ENCODE measurements at places on chromosomes 13 and 19. TPM values are rescaled to one million over a fixed set of nuclear protein-coding genes. Genes with fewer than 3 reads are reported as not detected.

- no peak for DNase-seq
These were observed 455.7 kb downstream of the FGF9 start for GRCh38 chr13:22126433-22127021.

GRCh38 chr13:108266321-108266990, 3.1 kb upstream of the TNFSF13B start:
- DNase-seq: no peak

- DNase-seq: no peak
These were observed 11.8 kb downstream of the LGALS7B start for GRCh38 chr19:38800577-38801347.

GRCh38 chr19:7215176-7215575, 79.0 kb downstream of the INSR start:
- no peak for DNase-seq

LILRA1 gene
- total RNA-seq: 2.4 TPM

Measured in mucosa of descending colon (tissue), 3 donors.